ENCODE measurements at places on chromosomes 16 and 17. TPM values are rescaled to one million over a fixed set of nuclear protein-coding genes. Genes with fewer than 3 reads are reported as not detected.

Gene GRAPL
- total RNA-seq: 2.0 TPM

Gene CHAD
- total RNA-seq: 4.6 TPM

Gene CES1
- 9.8 TPM for total RNA-seq

DNA sequence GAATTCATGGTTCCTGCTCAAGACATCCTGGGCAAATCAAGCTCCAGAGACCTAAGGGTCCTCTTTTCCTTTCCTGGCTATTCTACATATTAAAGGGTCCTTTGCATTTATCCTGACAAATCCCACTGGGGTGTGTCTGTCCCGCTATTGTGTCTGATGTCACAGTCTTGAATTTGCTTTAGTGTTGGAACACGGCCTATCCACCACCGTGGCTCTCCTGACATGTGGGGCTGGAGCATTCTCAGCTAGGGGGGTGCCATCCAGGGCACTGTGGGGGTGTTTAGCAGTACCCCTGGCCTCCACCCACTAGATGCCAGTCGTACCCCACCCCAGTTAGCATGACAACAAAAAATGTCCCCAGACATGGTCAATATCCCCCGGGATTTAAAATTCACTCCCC is 92.9 kb downstream of the IRF8 start:
- no peak for DNase-seq

DNA sequence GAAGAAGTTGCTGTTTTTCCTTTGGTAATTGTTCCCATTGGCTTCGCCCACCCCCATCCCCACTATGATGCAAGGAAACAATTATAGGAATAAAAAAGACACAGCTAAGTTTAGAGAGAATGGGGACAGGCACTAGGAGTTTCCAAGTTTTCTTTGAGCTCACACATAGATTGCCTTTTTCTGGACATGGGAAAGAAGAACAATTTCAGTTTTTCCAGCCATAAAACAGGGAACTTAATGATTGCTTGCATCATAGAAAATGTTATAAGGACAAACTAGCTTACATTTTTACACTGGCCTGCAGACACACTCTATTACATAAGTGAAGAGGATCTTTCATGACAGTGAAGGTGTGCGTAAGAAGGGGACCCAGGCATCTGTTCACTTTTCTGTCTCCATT is 142.3 kb upstream of the ZFHX3 start:
- no peak for DNase-seq

GRCh38 chr17:6092182-6092902 is 22.2 kb downstream of the WSCD1 start:
- no peak for DNase-seq

DNA sequence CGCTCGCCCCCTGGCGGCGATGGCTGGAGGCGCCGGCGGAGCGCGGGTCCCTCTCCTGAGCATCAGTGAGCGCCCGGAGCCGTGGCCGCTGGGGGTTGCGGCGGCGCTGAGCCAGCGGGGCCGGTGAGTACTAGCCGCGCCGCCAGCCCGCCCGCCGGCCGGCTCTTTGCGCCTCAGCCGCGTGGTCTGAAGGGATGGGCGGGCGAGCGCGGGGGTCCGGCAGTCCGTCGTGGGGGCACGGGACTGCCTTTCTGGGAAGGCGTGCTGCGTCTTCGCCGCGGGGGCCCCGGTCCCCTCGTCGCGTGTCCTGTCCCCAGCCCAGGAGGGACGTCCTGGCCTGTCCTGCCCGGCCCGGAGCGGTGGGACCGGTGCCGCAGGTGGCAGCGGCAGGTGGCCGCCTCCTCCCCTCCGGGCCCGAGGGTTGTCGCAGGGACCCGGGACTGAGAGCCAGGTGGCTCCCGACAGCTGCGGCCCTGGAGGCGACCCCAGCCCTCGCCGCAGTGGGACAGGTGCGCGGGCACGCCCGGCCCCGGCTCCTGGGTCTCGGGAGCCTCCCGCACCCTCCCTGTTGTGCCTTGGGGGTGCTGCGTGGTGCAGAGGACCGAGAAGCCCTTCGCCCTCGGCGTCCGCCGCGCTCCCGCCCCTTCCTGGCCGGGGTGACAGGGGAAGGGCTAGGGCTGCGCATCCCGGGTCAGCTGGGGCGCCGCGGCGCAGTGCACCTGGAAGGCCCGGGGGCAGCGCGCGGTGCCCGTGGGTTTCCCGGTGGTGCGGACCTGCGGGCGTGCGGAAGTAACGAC is at the start of gene SPECC1:
SPECC1 (plus strand) TSS at position 58 of the 797 bp plus-strand sequence. CDS start 87,293 bp downstream, outside the sequence.
- DNase-seq: peak; percentile 85

- no peak for DNase-seq
Observed at GRCh38 chr17:6681671-6682070, 30.1 kb downstream of the C17orf100 start.

- peak; percentile 51 for DNase-seq
Observed at GRCh38 chr17:16873174-16874035, 98.5 kb downstream of the TNFRSF13B start.

GRCh38 chr17:19250421-19251173 is 13.4 kb downstream of the EPN2 start:
- DNase-seq: no peak

DNA sequence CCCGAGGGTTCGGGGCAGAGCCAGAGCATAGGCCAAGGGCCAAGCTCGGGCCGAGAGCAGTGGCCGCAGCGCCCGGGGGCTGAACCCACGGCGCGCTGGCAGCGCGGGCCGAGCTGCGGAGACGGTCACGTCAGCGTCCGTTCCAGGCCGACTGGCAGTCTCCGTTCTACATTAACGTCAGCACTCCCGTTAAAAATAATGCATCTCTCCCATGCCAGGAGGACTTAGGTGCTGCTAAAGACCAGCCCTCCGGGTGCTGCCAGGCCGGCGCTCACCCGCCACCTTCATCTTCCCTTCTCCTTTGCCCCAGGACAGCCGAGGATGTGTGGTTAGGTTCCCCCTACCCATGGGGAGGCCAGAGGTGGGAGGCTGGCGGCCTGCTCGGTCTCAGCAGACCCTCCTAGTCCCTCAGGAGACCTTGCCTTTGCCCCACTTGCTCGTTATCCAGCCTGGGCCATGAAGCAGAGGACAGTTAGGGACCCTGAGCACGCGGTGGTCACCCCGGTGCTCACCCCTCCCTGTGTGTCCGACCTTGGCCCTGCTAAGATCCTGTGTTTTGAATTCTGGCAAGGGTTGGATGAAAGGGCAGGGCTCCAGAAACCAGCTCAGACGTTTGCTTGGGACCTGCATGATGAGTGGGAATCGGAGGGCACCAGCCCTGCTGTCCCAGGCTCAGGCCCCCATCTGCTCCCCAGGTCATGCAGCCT is 572 bp downstream of the MPG start:
- no peak for DNase-seq
